ENCODE measurements at places on chromosomes 4 and X. TPM values are rescaled to one million over a fixed set of nuclear protein-coding genes. Genes with fewer than 3 reads are reported as not detected.
A peak's percentile ranks its signal among the peaks of the same experiment; 100 is the strongest.

The GLRA2 gene
- not detected for total RNA-seq

The TCEANC gene
- 5.2 TPM for total RNA-seq

The RIPPLY1 gene
- not detected for total RNA-seq

The APOO gene
- 7.4 TPM for total RNA-seq

The MAGEB1 gene
- total RNA-seq, result not detected

The TMEM156 gene
- under 0.01 TPM for total RNA-seq

The SOD3 gene
- 14.2 TPM for total RNA-seq

The ETDB gene
- not detected for total RNA-seq

- no peak for DNase-seq
These were observed 51.5 kb downstream of the SLC9A7 start for GRCh38 chrX:46707274-46707965.

- DNase-seq, result no peak
These were observed 155.4 kb upstream of the FRG1 start for GRCh38 chr4:189785257-189785656.

DNA sequence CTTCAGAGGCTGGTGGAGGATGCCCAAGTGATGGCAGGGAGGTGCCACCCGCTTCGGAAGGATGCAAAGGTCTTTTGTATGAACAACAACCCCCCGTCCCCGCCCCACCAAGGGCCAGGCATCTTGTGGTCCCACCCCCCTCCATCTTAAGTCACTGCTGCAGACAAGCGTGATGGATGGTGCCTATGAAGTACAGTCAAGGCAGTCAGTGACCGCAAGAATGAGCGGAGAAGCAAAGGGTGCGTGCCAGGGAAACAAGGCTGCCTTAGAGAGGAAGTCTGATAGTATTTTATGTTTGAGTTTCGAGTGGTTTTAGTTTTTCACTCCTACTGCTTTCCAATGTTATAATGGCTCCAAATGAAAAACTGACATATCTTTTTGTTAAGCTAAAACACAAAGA is 68.7 kb upstream of the GPM6B start:
- DNase-seq, result no peak

DNA sequence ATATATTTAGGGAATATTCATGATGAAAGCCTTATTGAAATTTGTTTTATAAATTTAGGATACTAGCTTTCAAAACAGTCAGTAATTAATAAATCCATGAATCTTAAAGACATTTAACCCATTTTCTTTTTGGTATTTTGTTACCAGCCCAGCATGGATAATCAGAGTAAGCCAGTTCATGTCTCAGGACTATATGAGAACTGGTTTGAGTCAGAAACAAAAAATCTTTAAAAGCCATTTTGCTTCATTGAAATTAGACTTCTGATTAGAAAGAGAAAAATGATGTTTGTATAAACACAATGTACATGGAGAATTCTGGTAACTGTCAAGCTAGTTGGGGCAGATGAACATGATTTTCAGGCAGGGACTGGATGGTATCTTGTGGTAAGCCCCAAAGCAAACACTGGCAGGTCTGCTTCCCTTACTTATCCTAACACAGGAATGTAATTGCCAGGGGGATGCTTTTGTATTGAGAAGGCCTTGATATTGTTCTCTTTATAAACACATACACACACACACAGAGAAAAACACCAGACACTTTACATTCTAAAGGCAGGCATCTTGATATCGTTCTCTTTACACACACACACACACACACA is 9.4 kb downstream of the ARHGAP10 start:
- peak; percentile 64 for DNase-seq

- no peak for DNase-seq
These were observed 244.2 kb upstream of the GRID2 start for GRCh38 chr4:92059615-92060014.

GRCh38 chrX:11606408-11606807 is 59.3 kb downstream of the ARHGAP6 start:
- no peak for DNase-seq

Data from fibroblast of villous mesenchyme (primary cell).